ENCODE measurements at places on chromosomes 1 and 21.

DNA sequence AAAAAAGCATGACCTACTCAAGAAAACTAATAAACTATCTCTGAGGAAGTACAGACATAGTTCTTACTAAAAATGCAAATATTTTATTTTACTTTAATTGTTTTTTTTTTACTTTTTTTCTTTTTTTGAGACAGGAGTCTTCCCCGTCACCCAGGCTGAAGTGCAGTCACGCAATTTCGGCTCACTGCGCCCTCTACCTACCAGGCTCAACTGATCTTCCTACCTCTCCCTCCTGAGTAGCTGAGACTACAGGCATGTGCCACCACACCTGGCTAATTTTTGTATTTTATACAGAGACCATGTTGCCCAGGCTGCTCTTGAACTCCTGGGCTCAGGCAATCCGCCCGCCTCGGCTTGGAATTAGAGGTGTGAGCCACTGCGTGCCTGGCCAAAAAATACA, 1263.1 kb downstream of the KCNT2 start:
- no peak for DNase-seq

DNA sequence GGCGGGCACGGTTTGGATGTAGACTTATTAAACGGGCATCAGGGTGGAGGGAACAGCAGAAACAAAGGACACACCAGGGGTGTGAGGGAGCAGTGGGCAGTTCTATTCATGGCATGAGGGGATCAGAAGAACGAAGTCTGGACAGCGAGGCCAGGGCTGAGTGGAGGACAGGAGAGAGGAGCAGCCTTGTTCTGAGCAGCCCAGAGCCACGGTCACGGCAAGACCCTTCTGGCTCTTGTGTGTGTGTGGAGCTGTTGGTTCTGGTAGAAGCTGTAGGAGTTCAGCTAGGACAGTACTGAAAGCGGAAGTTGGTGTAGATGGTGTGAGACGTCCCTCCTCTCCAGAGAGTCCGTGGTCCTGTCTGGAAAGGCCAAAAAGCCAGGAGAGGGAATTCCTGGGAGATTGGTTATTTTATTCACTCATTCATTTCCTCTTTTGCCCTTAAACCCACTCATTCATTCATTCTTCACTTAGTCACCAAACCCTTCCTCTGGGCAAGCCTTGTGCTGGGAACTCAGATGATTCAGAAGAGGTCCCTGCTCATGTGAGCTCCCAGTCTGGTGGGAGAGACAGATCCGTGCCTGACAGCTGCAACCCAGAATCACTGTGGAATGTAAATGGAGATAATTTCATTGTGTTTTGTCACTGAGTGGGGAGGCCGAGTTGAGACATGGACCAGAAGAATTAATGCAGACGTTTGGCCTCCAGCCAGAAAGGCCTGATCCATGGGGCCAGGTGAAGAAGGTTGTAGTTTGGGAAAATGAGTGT, 4.1 kb upstream of the ACOT11 start:
- no peak for DNase-seq

- DNase-seq: peak; percentile 46
These were observed 189.0 kb downstream of the NFIA start for GRCh38 chr1:61271412-61271789.

GRCh38 chr1:243394601-243395464, 139.0 kb downstream of the SDCCAG8 start:
- peak; percentile 45 for DNase-seq

DNA sequence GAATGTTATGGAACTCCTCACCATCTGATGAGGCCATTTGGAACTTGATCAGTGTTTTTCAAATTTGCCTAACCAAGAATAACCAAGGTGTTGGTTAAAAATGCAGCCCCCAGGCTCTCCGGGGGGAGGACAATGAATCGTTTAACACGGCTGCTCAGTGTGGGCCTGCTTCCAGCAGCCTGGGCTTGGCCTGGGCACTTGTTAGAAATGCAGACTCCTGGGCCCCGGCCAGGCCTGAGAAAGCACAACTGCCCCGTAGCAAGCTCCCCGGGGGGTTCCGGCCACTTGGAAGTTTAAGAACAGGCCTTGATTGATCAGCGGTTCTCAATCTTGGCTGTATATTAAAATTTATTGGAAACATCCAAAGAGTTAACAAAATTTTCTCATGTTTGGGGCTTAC, 22.8 kb upstream of the C2CD2 start:
- no peak for DNase-seq

- DNase-seq: no peak
These were observed 643.0 kb upstream of the ADGRL2 start for GRCh38 chr1:81157686-81158085.

- peak; percentile 43 for DNase-seq
These were observed 153.3 kb upstream of the BEND5 start for GRCh38 chr1:48930011-48930410.

DNA sequence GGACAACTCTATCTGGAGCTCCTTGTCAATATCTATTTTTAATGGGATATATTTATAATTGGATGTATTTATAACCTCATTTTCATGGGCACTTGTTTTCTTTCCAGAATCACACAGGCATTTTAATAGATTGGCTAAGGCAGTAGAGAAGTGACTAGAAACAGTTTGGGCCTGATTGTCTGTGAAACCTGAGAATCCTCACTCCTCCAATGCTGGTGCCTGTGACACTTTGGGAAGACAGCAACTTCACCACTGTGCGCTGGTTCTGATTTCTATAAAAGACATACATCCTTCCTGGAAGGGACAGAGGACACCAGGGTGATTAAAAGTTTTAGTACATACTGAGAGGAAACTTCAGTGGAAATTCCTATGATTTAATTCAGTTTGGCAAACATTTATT, 39.6 kb upstream of the RXRG start:
- DNase-seq: no peak

DNA sequence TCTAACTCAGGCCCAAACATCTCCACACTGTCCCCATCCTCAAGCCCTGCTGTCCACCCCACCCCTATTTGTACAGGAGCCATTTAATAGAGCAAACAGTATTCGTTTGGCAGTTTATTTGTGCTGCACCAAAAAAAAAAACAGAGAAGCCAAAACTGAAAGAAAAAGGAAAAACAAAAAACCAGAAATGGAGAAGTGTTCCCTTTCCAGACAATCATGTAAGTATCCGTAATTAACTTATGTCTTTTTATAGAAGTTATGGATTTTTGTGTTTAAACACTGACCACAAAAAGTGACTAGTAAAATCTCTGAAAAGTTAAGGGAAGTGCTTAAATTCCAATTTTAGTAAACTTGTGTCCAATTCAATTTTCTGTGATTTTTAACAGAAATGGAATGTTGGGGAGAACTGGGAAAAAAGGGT, 40.4 kb upstream of the ZBTB18 start:
- no peak for DNase-seq

DNA sequence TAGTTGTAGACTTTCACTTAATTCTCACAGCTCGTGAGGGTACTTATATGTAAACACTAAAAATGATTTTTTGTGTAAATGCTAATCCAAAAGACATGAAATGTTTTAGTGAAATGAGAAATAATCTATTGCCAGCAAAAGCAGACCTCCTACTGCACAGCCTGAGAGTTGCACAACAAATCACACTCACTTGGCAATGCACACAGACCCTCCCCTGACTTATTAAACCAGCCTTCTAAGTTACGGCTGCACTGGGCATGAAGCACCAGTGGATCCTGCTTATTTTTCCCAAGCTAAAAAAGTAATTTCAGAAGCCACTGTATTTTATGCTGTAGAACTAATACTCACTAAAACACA, 10.3 kb downstream of the ERRFI1 start:
- no peak for DNase-seq

DNA sequence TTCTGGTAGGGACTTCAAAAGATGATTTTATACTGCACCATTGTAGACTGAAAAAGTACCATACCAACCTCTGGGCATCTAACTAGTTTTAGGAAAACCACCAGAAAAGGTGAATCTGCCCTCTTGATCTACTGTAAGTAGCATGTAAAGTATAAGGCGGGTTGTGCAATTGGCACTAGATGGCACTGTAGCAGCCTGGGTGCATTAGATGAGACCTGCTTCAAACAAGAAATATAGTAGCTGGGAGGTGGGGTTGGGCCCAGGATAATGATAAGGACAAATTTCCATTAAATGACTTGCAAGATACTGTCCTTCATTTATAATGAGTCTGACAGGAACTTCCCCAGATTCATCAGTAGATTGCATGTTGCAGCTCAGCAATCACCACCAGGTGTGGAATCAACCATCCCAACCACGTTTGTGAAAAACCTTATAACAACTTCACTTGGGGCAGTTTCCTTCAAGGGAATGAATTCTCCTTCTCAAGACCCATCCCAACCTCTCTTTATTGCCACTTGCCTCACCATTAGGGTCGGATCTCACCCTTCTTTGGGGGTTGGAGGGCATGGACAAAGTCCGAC, 37.3 kb upstream of the IL10 start:
- DNase-seq: no peak

DNA sequence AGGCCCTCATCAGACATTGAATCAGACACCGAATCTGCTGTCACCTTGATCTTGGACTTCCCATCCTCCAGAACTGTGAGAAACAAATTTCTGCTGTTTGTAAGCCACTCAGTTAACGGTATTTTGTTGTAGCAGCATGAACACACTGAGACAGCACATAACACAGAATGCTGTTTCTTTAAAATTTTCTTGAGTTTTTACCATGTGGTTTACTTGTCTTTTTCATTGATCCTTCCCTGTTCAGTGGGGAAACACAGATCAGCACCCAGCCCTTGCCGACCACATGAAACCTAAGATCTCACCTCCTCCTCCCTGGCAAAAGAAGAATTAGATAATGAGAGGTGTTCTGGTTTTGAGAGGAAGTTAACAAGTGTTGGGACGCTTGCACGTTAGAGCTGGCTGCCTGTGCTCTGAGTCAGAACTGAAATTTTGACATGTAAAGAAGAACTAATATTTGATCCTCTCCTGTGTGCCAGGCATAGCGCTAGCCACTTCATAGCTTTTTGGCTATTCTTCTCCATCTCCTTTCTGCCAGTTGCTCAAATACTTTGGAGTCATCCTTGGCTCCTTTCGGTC, 179.6 kb downstream of the DHRS3 start:
- DNase-seq: no peak

GRCh38 chr1:43059640-43060574, 101.2 kb upstream of the SLC2A1 start:
- DNase-seq: no peak

DNA sequence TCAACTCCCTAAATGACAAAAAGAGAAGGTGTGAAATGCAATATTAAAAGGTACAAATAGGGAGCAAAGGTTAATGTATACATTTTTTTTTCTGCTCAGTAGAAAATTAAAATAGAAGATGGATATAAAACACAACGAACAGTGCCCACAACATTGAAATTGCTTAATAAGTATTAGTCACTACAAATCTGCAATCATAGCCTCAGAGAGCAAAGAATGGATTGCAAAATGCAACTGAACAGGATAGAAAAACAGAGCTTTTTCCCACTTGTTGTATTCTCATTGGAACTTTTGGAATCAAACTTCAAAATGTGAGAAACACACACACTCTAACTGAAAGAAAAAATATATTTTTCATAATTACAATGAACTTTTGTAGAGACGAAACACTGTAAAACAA, 552.2 kb upstream of the NCAM2 start:
- DNase-seq: no peak

GRCh38 chr1:50976890-50977574, 7.0 kb downstream of the CDKN2C start:
- DNase-seq: peak; percentile 80

DNA sequence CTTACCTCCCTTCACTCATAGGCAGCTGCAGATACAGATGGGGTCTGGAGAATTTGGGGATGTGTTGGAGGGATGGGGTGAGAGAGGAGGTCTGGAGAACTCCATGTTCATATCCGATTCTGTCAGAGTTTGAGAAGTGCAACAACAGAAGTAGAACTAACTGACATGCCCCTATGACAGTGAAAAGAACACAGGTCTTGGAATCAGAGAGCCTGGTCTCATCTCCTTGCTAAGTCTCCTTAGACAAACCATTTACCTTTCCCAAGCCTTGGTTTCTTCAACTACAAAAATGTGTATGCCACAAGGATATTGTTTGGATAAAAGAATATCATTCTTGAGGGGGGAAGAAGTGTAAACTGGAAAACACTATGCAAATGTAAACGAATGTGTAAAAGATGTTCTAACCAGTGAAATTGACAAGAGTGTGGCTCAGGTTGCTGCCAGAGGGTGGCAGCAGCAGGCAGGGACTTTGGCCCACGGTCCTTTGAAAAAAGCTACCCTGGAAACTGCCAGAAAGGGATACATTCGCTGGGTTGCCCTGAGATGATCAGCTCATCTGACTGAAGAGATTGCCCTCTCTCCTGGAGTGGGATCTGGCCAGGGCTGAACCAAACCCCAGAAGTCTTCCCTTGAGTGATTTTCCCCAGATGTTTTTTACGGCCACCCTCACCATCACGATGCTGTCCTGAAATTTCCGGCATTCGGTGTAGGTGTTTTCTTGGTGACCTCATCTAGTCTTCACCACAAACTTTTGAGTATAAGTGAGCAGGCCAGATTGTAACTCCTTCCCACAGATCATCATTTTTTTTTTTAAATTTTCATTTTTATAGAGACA, 17.0 kb upstream of the CD2 start:
- DNase-seq: no peak

GRCh38 chr1:246508897-246509688, 2.0 kb upstream of the SMYD3 start:
- peak; percentile 10 for DNase-seq

DNA sequence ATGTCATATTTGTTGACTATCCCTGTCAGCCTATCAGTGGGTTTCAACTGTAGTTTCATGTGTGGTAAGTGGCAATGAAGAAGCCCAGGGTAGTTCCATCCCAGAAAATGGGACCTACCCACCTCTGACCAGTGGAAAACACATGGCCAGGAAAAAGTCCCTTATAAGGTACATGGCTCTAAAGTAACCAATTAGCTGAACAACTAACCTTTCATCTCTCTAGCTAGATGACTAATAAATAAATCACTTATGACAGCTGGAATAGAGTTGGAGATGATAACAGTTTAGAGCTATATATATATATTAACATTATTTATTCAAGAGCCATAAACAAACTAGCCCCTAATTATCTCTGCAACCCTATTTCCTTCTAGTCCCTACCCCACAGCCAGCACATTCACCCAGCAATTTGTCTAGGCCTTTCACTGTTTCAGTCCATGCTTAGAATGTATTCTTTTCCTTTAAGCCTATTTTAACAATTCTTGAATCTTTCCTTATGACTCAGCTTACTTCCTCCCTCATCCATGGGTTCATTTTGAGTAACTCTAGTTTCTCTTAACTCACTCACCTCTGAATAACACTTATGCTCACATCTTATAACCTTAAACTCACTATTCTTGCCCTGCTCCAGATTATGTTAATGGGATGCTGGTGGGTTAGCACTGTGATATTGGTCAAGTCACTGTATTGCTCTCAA, 83.7 kb downstream of the TNFSF18 start:
- DNase-seq: no peak

DNA sequence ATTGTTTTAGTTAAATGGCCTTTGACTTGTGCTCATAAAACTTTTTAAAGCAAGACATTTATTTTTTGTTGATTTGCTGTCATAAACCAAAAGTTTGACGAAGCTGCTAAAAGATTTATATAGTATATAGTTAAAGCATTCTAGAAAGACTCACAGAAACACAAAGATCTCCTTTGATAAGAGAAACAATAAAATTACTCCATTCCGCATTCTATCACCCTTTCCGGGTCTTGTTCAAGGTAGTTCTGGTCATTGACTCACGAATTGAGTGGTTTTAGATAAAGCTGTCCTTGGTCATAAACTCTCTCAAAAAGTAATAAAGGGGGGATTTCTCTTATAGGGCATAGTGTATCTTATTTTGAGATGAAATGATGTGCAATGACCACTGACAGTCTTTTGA, 1010.5 kb upstream of the NCAM2 start:
- no peak for DNase-seq

Data from NCI-H524 (cell line).